ENCODE measurements at places on chromosomes 5 and 9.

DNA sequence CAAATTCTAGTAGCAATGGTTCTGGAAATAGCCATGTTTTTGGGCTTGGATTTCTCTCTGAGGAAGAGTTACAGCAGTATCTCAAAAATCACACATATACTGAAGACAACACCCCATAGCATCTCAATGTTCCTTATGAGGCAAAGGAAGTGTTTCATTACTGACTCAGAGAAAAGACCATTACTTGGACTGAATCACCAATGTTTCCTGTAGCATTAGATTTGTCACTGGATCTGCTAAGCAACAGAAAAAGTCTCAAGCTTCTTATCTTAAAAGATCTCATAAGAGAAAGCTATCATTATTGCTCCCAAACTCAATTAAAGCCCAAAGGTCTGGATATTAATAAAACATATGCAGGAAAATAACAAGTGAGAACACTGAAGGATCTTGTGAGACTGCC, 272.4 kb downstream of the ADAMTS6 start:
- no peak for DNase-seq

GRCh38 chr9:134728801-134729495, 87.3 kb downstream of the COL5A1 start:
- no peak for DNase-seq

DNA sequence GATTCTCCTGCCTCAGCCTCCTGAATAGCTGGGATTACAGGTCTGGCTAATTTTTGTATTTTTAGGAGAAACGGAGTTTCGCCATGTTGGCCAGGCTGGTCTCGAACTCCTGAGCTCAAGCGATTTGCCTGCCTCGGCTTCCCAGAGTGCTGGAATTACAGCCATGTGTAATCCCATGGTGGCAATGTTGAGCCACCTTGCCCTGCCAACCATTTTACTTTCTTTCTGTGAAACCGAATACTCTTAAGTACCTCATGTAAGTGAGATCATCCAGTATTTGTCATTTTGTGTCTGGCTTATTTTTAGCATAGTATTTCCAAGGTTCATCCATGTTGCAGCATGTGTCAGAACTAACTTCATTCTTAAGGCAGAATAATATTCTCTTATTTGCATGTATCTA, 8.2 kb downstream of the PRRC2B start:
- DNase-seq: no peak

DNA sequence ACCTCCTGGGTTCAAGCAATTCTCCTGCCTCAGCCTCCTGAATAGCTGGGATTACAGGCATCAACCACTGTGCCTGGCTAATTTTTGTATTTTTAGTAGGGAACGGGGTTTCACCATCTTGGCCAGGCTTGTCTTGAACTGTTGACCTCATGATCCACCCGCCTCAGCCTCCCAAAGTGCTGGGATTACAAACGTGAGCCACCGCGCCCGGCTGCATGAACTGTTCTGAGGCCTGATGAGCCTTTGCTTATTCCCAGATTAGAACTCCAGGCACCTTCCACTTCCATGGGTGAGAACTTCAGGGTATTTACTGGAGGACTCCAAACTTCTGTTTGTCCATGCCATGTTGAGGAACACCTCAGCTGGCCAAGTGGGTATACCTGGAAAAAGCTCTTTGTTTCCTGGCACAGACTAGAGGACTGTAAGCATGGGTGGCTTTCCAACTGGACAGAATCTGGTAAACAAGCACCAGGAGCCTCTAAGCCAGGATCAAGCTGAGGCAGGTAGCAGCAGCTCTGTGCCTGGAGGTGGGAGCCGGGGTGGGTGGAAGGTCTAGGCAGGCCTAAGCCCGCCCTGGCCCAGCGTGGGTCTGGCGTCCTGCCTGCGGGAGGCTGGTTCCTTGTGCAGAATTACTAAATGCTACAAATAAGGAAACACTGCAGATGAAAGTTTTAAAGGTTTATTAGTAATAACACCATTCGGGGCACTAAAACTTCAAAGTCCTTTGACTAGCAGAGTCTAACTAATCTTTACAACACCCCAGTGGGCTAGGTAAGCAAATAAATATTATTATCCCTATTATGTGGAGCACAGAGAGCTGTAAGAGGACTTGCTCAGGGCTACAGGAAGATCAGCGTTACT, 78.4 kb downstream of the SEMA5A start:
- DNase-seq: no peak
